Tongue (tissue), 3 donors: ENCODE measurements at places on chromosomes 5 and 9. TPM values are rescaled to one million over a fixed set of nuclear protein-coding genes. Genes with fewer than 3 reads are reported as not detected.

CREBRF gene
- 31.0 TPM for total RNA-seq

PHF24 gene
- total RNA-seq = 0.31 TPM

CCDC171 gene
- total RNA-seq = 8.7 TPM

DNAJC25 gene
- 10.9 TPM for total RNA-seq

FSD1L gene
- 28.2 TPM for total RNA-seq

CSF1R gene
- 21.6 TPM for total RNA-seq

CEL gene
- total RNA-seq = 0.41 TPM

GLRA1 gene
- total RNA-seq = not detected
